Left lung (tissue), 14 donors: ENCODE measurements at places on chromosomes 1 and 21. TPM values are rescaled to one million over a fixed set of nuclear protein-coding genes. Genes with fewer than 3 reads are reported as not detected.

Gene MFAP2
- total RNA-seq = 8.0 TPM

Gene METTL13
- total RNA-seq = 28.2 TPM

- H3K4me3 ChIP-seq = no peak overlapping the region
- H3K27ac ChIP-seq = no peak overlapping the region
- DNase-seq = peak; percentile 72
- no peaks in the 10 kb centered on the region for H3K27me3 ChIP-seq
- H3K36me3 ChIP-seq = no peaks in the 10 kb centered on the region
- H3K4me1 ChIP-seq = peaks cover 9% of the 10 kb centered on the region
Measured at GRCh38 chr1:93591676-93592550, 89.7 kb downstream of the BCAR3 start.

DNA sequence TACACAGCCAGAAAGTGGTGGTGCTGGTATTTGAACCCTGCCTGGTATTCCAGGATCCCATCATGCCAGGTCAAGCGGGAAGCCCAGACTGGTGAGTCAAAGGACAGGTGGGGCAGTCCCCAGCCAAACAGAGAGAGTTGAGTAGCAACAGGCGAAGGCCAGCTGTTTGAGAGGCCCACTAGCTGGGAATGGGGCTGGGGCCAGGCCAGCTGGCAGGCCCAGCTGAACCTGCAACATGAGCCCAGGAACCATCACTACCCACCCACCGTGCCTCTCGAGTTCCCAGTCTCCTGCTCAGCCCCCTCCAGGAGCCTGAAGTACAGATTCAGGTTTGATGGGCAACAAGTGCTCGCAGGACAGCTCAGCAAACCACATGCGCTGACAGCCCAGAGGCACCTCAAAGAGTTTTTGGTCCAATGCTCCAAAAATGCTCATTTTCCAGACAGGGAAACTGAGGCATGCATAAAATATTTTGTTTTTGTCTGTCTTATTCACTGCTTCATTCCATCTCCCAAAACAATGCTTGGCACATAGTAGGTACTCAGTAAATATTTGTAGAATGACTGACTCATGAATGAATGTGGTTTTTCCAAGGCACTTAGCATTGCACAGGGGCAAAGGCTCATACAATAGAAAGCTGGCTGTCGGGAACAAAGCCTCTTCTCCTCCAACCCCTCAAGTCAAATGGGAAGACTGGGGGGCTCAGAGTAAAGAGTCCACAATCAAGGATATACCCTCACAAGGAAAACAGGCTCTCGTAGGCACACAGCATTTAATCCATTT is 42.5 kb upstream of the CLIC4 start:
- DNase-seq = no peak
- H3K27me3 ChIP-seq = no peaks in the 10 kb centered on the region
- no peak overlapping the region for H3K27ac ChIP-seq
- H3K4me3 ChIP-seq = no peak overlapping the region

DNA sequence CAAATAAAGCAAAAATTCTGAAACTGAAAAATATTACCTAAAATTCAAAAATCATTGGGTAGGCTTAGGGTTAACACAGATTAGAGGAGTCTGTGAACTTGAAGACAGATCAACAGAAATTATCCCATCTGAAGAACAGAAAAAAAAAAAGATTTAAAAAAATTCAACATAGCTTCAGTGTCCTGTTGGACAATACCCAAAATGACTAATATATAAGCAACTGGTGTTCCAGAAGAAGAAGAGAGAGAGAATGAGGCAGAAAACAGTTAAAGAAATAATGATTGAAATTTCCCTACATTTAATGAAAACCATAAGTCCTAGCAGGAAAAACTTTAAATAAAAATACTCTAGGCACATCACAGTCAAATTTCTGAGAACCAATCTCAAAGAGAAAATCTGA is 31.5 kb downstream of the TMCO1 start:
- no peaks in the 10 kb centered on the region for H3K4me1 ChIP-seq
- no peak overlapping the region for H3K27ac ChIP-seq
- no peaks in the 10 kb centered on the region for H3K27me3 ChIP-seq
- H3K36me3 ChIP-seq = peaks cover 62% of the 10 kb centered on the region
- no peak for DNase-seq
- H3K4me3 ChIP-seq = no peak overlapping the region

DNA sequence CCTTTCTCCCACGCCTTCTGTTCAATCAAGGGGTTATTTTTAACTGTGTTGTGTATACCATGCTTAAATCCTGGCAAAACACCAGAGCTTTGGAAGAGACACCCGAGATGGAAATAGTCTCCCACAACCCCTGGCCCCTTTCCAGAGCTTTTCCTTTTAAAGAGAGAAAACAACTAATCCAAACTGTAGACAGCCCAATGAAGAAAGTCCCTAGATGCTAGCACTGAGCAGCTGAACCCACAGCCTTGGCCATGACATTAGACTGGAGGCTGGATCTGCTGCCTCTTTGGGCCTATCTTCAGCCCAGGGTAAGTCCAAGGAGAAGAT is 64.9 kb upstream of the ARTN start:
- H3K36me3 ChIP-seq = no peaks in the 10 kb centered on the region
- no peaks in the 10 kb centered on the region for H3K27me3 ChIP-seq
- DNase-seq = no peak
- H3K4me3 ChIP-seq = no peak overlapping the region
- no peak overlapping the region for H3K27ac ChIP-seq
